ENCODE measurements at places on chromosomes 6 and 20.
A peak's percentile ranks its signal among the peaks of the same experiment; 100 is the strongest.

- no peak for DNase-seq
These were observed 91.6 kb downstream of the RNF217 start for GRCh38 chr6:125053809-125054208.

DNA sequence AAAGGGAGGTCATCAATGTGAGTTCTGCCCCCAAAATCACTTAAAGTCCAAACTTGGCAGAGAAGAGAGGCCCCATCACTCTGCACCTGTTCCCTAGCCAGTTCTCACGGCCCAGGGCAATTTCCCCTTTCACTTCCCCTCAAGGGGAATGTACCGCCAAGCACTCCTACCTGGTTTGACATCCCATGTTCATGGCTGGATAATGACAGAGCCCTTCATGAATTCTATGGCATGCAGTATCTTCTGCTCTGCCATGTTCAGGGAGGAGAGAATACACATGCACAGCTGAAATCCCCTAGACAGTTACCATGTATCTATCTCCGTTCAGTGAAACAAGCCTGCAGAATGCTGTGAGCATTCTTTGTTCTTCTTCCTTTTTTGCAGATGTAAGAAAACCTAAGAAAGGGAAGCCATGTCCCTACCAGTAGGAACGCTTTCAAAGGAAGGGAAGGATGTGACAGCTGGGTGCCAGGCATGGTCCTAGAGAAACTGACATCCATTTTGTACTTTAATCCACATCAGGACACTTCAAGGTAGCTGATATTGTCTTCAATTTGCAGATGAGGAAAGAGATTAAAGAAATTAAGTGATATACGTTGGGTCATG, 79.8 kb upstream of the ARID1B start:
- no peak for DNase-seq

GRCh38 chr6:92428448-92428847, 990.9 kb downstream of the EPHA7 start:
- no peak for DNase-seq

GRCh38 chr6:118353564-118353963, 194.5 kb upstream of the PLN start:
- no peak for DNase-seq

GRCh38 chr20:6693178-6693807, 74.2 kb upstream of the BMP2 start:
- no peak for DNase-seq

GRCh38 chr6:167130008-167130677, 7.2 kb downstream of the CCR6 start:
- no peak for DNase-seq

- no peak for DNase-seq
These were observed 109.9 kb downstream of the PSMB1 start for GRCh38 chr6:170443151-170443662.

GRCh38 chr20:32761831-32762753, at the start of gene DNMT3B:
TSS of gene DNMT3B (plus strand) at chr20:32762385. CDS start at chr20:32780324, 17,939 bp downstream.
- DNase-seq = peak; percentile 78

DNA sequence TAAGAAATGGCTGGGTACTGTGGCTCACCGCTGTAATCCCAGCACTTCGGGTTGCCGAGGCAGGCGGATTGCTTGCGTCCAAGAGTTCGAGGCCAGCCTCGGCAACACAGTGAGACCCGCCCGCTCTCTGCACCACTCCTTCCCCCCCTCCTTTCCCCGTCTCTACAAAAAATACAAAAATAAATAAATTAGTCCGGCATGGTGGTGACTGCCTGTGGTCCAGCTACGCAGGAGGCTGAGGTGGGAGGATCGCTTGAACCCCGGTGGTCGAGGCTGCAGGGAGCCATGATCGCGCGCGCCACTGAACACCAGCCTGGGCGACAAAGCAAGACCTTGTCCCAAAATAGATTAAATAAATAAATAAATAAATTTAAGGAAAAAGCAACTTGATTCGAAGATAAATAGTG, 448 bp upstream of the RNF114 start:
- no peak for DNase-seq

GRCh38 chr6:43830775-43831174, 60.8 kb downstream of the VEGFA start:
- no peak for DNase-seq

DNA sequence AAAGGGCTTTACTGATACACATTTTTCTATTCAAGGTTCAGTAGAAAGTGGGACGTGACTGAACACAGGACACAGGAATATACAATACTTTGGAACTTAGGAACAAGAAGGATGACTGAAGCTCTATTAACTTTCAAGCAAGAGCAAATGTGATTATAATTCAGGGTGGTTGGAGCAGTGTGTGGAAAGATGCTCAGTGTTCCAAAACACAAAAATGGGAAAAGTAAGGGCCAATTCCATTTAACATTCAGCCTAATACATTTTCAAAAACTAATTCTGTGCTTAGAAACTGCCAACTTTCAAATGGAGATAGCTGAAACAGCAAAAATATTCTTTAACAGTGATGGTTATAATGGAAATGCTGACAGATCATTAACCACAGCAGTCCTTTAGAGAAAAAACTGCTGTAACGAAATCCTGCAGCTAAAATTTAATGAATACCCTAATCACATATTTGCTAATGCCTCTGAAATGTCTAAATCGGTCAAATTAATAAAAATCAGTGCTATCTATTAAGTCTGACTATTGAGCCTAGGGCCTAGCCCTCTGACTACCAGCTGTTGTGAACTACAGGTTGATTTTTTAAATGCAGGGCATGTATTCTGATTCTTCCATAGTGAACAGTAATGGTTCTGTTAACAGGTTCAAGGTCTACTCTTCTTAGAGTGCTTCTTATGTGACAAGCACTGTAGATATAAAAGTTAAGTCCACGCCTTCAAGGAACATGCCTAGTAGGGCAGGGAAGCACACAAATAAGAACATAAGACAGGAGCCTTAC, 45.9 kb downstream of the RARS2 start:
- DNase-seq = no peak

Measured in activated naive CD8-positive, alpha-beta T cell treated with anti-CD3 and anti-CD28 coated beads, Interleukin-2, amount 50 U/mL, for 24 hours (primary cell).